Endothelial cell of umbilical vein (primary cell): ENCODE measurements at places on chromosomes 5 and 9. TPM values are rescaled to one million over a fixed set of nuclear protein-coding genes. Genes with fewer than 3 reads are reported as not detected.

The ELOVL7 gene
- 0.09 TPM in 1 of 2 replicates, not detected in the other for total RNA-seq

The SEMA4D gene
- 14.6 and 15.7 TPM in 2 replicates for total RNA-seq

The SPINK6 gene
- total RNA-seq, result not detected in 2 replicates

The SET gene
- 448 and 483 TPM in 2 replicates for total RNA-seq

The SNAPC3 gene
- total RNA-seq, result 30.9 and 32.6 TPM in 2 replicates

The CNTNAP3B gene
- 80.4 and 82.9 TPM in 2 replicates for total RNA-seq

The PCDHGA2 gene
- 0.58 and 1.2 TPM in 2 replicates for total RNA-seq

The TXNDC8 gene
- not detected in 2 replicates for total RNA-seq

The FLT4 gene
- 66.5 and 71.5 TPM in 2 replicates for total RNA-seq

The NMUR2 gene
- not detected in 2 replicates for total RNA-seq

The WNT8A gene
- total RNA-seq, result not detected in 2 replicates

The RABGAP1 gene
- total RNA-seq, result 43.1 and 53.6 TPM in 2 replicates

The SLIT3 gene
- total RNA-seq, result 0.02 and 1.0 TPM in 2 replicates

The BOD1 gene
- 55.0 and 62.4 TPM in 2 replicates for total RNA-seq

The PCDHGA6 gene
- total RNA-seq, result 2.7 and 2.9 TPM in 2 replicates

The HSD17B4 gene
- 124 and 140 TPM in 2 replicates for total RNA-seq

The TPD52L3 gene
- not detected in 2 replicates for total RNA-seq

The EEIG1 gene
- 16.4 and 19.0 TPM in 2 replicates for total RNA-seq

The EFNA5 gene
- total RNA-seq, result 22.1 and 22.6 TPM in 2 replicates

The ZNF879 gene
- total RNA-seq, result 2.7 and 3.7 TPM in 2 replicates

The PFDN1 gene
- total RNA-seq, result 107 and 108 TPM in 2 replicates

The TMEM252 gene
- not detected in 2 replicates for total RNA-seq

The SHISAL2B gene
- not detected in 2 replicates for total RNA-seq

The TMC1 gene
- 0.48 and 1.5 TPM in 2 replicates for total RNA-seq

The PRRC1 gene
- total RNA-seq, result 72.7 and 77.6 TPM in 2 replicates

The PCDHB4 gene
- 0.21 TPM in 1 of 2 replicates, not detected in the other for total RNA-seq

The CAMSAP1 gene
- 25.5 and 30.6 TPM in 2 replicates for total RNA-seq

The PCDHGB2 gene
- total RNA-seq, result 1.9 and 2.9 TPM in 2 replicates

The BARHL1 gene
- total RNA-seq, result not detected in 2 replicates

The ROR2 gene
- total RNA-seq, result not detected in 2 replicates

The PCDHGB3 gene
- 1.7 and 2.0 TPM in 2 replicates for total RNA-seq

The RASEF gene
- total RNA-seq, result 0.05 and 0.11 TPM in 2 replicates
